ENCODE measurements at places on chromosomes 11 and 22.
A peak's percentile ranks its signal among the peaks of the same experiment; 100 is the strongest.

DNA sequence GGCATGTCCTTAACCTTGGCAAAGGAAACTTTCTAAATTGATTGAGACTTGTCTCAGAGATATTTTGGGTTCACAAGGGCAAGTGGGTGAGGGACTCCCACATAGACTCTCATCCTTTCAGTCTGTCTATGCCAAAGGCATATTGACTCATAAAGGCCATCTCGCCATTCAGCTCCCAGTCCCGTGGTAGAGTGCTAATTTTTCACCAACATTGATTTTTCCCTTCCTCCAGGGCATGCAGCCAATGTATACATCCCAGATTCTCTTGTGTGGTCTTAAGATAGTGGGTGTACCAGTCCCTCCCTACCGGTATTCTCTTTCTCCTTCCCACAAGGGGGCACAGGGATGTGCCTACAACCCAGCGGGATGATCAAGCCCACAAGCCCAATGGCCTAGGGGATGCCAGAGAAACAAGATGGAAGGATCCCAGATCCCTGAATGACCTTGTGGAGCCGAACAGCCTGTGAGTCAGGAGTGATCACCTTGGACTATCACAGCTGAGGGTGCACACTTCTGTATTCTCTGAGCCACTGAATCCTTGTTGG is 7.9 kb downstream of the C11orf96 start:
- no peak for DNase-seq

DNA sequence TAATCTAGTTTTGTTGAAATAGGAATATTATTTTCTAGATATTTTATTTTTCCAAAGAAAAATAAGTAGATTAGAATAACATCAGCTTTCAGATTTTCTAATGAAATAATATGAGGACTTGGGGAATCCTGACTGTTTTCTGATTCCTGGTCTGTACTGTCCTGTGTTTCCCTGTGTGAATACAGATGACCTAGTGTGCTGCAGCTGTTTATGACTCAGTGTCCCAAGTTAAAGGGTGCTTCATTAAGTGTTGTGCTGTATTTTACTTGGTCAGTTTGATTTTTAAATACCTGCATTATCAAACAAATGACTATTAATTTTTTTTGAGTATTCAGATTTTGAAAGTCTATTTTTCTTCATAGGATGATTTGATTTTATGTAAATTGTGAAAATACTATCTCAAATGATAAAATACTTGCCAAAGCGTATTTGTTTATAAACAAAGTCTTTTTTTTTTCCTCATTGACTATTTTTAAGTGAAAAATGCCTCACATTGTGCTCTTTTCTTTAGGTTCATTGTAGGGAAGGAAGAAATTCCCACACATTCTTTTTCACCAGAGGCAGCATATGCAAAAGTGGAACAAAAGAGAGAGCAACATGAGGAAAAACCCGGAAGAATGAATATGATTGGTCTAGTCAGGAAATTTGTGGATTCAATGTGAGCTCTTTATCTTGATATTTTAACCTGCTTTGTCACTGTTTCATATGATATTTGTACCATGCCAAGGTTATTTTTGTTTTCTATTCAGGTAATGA is 264.2 kb downstream of the TMEM135 start:
- DNase-seq: no peak

DNA sequence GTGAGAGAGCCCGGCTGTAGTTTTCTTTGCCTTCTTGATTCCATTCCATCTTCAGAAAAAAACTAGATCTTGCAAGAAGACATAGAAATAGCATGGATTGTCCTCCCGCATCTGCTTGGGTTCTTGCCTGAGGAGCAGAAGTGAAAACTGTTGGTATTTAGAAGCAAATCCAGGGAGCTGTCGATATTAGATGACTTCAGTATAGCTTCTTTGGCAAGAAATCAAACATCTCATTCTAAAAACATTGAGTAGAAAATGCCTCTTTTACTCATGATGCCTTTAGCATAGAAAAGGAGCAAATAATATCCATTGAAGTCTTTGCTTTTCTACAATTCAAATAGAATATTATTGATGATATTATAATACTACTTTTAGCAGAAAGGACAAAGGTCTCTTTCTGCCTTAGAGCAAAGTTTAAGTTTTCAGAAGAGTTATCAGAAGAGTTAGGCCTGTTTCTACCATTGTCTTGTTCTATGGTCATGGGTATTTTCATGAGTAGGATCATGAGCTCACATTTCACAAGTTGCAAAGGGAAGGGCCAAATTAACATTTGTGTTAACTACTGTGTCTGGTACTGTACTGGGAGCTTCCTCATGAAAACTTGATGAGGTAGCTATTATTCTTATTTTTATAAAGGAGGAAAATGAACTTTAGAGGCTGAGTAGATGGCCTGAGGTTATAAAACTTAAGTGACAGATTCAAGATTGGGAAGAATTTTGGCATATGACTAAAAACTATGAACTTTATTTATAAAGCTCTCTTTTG is 49.7 kb downstream of the EXT2 start:
- DNase-seq: no peak

- DNase-seq: peak; percentile 5
Observed at GRCh38 chr11:111977146-111978027, 40.2 kb downstream of the DIXDC1 start.

- DNase-seq: no peak
Observed at GRCh38 chr11:125286486-125286885, 121.9 kb downstream of the PKNOX2 start.

DNA sequence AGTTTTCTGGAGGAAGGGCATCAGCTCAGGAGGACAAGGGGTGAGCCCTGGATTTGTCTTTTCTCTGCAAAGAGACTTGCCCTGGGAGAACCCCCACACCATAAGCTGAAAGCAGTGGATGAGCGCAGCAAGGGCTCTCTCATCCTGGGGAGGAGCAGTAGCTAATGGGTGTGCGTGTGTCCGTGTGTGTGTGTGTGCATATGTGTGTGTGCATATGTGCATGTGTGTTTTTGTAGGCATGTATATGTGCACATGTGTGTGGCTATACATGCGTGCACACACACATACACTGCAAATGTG is 45.3 kb downstream of the SMIM38 start:
- no peak for DNase-seq

- no peak for DNase-seq
Observed at GRCh38 chr11:68040957-68041591, 2.2 kb downstream of the TCIRG1 start.

DNA sequence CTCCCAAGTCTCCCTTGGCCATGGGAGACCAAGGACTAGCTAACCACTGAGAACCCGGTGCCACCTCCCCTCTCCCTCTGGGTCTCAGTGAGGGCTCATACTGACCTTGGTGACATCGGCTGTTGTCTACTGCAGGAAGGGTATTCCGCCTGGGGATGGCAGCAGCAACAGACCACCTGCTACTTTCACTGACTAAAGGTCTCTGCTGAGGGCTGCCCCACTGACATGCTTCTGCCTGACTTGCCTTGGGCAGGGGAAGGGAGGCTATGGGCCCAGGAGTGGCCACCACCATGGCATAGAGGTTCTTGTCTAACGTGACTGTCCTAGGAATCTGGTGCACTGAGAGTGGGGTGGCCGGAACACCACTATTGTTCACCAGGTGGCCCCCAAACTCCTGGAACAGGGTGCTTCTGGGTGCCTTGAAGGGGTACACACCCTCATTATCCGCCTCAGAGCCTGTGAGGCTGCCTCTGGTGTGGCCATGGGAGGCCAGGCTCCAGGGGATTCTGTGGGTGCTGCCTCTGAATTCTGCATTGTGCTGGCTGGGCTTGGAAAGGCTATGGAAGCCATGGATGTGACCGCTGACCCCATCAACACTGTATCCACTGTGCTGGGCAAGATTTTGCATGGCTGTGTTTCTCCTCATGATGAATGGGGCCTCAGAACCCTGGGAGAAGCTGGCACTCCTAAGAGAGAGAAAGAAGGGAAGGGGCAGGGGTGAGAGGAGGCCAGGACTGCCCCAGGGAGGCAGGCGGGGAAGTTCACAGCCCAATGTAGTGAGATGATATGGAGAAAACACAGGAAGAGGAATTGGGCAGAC is 38.3 kb downstream of the GAB4 start:
- no peak for DNase-seq

- DNase-seq: no peak
Observed at GRCh38 chr11:128498721-128499245, 88.6 kb downstream of the ETS1 start.

DNA sequence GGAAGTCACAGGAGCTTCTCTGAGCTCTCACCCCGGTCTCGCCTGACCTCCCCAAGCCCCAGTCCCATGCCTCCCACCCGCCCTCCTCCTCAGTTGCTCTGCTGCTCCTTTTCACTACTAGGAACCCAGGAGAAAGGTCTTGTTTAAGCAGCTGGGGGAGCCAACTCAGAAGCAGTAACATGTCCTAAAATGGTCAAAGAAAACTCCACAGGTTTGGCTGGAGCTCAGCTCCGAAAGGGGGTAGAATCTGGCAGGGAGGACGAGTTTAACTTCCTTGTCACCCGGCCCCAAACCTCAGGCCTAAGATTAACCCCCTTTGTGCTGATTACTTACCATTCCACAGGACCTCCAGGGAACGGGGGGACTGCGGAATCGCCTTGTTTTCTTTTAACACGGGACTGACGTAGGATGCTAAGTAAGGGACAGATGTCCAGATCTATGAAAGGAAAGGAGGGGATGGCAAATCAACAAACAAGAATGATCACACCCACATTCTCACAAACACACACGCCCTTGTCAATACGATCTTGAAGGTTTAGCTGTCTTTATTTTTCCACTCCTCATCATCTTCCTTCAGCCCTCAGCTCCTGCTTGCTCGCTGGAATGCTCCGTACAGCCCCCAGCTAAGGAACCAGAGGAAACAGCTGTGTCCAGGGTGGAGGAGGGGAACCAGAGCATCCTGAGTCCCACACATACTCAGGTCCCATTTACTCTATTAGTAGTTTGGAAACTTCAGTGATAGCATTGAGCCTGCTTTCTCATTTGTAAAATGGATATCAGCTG is 13.5 kb downstream of the PCSK7 start:
- no peak for DNase-seq

GRCh38 chr22:48353116-48353947 is 1474.3 kb downstream of the BRD1 start:
- DNase-seq: no peak

- no peak for DNase-seq
Observed at GRCh38 chr22:25161916-25162530, 37.6 kb upstream of the CRYBB3 start.

- DNase-seq: no peak
Observed at GRCh38 chr11:94825031-94825430, 56.9 kb downstream of the AMOTL1 start.

DNA sequence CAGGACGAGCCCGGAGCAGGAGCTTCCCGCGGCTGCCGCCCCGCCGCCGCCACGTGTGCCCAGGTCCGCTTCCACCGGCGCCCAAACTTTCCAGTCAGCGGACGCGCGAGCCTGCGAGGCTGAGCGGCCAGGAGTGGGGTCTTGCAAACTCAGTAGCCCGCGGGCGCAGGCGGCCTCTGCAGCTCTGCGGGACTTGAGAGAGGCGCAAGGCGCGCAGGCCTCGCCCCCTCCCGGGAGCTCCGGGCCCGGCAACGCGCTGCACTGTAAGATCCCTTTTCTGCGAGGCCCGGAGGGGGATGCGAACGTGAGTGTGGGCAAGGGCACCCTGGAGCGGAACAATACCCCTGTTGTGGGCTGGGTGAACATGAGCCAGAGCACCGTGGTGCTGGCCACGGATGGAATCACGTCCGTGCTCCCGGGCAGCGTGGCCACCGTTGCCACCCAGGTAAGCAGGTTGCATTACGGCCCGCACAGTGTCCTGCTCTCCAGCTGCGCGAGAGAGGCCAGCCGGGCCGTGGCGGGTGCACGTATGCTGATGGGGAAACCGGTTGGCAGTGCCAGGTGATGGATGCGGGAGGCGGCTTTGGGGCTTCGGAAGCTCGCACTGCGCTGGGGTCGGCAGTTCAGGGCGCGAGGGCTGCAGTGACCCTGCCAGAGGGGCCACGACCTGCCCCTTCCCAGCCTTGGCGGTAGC is 2.0 kb downstream of the SLC6A5 start:
- DNase-seq: no peak

DNA sequence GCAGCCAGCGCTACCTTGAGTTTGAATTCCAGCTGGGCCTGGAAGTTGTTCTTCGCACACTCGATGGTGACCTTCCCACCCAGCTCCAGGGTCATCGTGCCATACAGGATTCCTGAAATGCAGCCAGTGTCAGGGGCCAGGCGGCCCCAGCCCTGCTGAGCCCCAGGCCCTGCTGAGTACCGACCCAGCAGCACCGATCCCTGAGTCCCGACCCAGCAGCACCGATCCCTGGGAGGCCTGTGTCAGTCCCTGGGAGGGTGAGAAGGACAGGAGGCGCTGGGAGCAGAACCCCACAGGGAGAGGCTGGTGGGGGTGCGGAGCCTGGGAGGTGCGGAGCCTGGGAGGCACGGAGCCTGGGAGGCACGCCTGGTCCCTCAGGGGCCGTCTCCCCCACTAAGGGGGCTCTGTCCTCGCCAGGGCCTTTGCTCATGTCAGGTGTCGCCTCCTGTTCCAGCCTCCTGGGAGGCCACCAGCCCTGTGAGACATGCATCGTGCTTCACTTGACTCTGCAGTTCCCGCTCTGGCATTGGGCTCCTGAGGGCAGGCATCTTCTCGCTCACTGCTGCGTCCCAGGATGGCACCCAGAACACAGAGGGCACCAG is 37.1 kb upstream of the CARS1 start:
- DNase-seq: no peak

GRCh38 chr11:66854231-66854661 is 2.6 kb upstream of the LRFN4 start:
- no peak for DNase-seq

DNA sequence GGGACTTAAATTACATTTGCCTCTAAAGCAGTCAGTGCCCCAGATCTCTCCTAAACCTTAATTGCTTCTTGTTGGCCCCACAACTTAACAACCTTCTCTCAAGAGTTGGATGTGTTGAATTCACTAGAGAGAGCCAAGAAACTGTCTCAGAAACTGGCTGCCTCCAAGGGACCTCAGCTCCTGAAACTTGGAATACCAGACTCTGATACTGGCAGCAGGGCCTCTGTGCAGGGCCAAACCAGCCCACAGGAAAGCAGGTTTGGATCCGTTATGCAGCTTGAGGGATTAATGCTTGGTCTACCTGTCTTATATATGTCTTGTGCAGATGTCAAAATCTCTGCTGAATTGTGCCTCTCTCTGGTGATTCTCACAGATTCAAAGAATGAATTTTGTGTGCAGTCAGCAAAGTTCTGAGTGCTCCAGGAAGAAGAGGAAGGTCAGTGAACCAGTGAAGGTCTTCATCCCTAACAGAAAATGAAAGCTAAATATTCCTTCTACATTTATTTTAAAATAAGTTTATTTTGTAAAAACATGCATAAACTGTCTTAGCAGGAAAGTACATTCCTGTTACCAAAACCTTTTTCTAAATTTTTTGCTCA is 70.8 kb downstream of the LIF start:
- DNase-seq: no peak

DNA sequence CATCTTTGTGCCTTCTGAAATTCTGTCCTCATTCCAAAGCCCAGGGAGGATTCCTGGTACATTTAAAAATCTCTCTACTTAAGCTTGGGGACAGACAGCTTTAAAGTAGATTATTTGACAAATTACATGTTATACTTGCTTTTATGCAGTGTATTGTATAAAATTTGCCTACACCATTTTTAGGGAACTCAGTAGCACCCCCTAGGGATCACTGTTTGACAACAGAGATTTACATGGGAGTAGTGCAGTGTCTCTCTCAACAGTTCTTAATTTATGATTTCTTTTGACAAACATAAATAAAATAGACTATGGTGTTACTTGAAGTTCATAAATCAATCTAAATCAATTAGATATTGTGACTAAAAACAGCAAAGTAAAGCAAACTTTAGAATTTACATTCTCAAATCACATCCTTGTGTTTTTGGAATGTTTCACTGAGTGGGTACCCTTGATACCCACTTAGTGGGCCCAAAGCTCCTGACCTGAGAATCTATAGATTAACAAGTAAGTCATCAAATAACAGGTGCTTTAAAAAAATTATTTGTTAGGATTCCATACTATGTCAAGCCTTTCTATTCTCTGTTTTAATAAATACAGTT is 428.8 kb downstream of the DYNC2H1 start:
- no peak for DNase-seq
